ENCODE measurements at places on chromosomes 1 and 21. TPM values are rescaled to one million over a fixed set of nuclear protein-coding genes. Genes with fewer than 3 reads are reported as not detected.

- peaks cover 12% of the 10 kb centered on the region for H3K4me1 ChIP-seq
- H3K27ac ChIP-seq: no peak overlapping the region
- H3K36me3 ChIP-seq: peaks cover 98% of the 10 kb centered on the region
- no peak overlapping the region for H3K4me3 ChIP-seq
- no peaks in the 10 kb centered on the region for H3K27me3 ChIP-seq
Measured at GRCh38 chr1:43431676-43432075, 22.1 kb downstream of the HYI start.

DNA sequence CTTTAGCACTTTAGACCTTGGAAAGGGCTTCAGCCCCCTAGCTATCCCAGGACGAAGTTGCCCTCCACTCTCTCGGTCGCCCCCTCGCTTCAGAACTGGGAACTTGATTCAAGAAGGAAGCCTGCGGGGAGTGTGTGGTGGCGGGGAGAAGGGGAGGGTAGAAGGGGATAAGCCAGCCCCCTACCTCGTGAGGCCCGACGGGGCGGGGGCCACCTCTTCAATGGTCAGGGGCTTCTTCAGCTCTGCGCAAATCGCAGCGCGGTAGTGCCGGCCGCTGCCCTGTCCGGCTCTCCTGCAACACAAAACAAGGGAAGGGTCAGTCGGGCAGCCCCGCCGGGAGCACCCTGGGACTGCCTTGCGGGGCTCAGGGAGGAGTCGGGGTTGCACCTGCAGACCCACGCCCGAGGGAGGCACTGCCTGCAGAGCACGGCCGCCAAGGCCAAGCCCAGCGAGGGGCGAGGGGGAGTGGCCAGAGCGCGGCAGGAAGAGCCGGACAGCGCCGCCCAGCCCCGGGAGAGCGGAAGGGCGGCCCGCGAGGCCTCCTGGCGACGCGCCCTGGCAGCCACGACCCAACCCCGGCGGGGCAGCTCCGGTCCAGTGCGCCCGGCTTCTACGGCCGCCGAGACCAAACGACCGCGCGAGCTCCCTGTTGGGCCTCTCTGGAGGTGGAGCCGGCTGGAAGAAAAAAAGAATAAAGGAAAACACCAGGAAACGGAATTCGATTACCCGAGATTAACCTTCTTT is 56.2 kb upstream of the RASAL2 start:
- H3K36me3 ChIP-seq: no peaks in the 10 kb centered on the region
- peaks cover 11% of the 10 kb centered on the region for H3K4me1 ChIP-seq
- peak overlapping the region; percentile 83 for H3K27ac ChIP-seq
- H3K4me3 ChIP-seq: peak overlapping the region; percentile 77
- DNase-seq: peak; percentile 92

DNA sequence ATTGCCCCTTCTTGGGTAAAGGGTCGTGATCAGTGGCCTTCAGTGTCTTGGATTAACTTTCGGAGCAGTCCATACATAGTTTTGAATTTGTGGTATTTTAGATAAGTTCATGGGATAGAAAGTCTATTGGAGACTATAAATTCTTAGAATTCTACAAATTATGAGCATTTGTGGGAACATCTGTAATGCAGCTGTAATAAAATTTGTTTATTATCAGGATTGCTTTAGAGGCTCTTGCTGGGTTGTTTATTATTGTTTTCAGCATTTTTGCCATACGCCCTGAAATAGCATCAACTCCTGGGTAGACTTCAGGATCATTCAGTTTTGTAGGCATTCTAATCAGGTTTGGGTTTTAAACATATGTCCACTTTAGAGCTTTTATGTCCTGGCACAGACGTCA is 16.1 kb downstream of the LAMC1 start:
- H3K36me3 ChIP-seq: peaks cover 4% of the 10 kb centered on the region
- H3K27me3 ChIP-seq: no peaks in the 10 kb centered on the region
- peaks cover 36% of the 10 kb centered on the region for H3K4me1 ChIP-seq
- H3K4me3 ChIP-seq: no peak overlapping the region
- H3K27ac ChIP-seq: no peak overlapping the region

- no peaks in the 10 kb centered on the region for H3K27me3 ChIP-seq
- no peaks in the 10 kb centered on the region for H3K4me1 ChIP-seq
- H3K4me3 ChIP-seq: no peak overlapping the region
- no peaks in the 10 kb centered on the region for H3K36me3 ChIP-seq
- H3K27ac ChIP-seq: no peak overlapping the region
Measured at GRCh38 chr1:7366286-7366954, 404.7 kb upstream of the VAMP3 start.

DNA sequence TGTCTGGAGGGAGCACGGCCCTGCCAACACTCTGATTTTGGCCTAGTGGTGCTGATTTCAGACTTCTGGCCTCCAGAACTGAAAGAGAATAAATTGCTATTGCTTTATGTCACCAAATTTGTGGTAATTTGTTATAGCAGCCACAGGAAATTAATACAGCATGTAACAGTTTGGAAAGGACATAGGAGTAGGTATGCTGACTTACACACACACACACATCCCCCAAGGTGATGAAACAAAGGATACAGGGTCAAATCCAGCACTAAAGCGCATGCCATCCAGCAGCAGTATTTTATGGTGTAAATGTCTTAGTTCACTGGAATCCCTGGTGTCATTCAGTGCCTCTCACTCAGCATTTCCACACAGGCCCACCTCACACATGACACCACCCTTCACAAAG is 72.2 kb upstream of the MAN1A2 start:
- DNase-seq: no peak
- H3K36me3 ChIP-seq: no peaks in the 10 kb centered on the region
- H3K27ac ChIP-seq: no peak overlapping the region
- no peaks in the 10 kb centered on the region for H3K4me1 ChIP-seq

DNA sequence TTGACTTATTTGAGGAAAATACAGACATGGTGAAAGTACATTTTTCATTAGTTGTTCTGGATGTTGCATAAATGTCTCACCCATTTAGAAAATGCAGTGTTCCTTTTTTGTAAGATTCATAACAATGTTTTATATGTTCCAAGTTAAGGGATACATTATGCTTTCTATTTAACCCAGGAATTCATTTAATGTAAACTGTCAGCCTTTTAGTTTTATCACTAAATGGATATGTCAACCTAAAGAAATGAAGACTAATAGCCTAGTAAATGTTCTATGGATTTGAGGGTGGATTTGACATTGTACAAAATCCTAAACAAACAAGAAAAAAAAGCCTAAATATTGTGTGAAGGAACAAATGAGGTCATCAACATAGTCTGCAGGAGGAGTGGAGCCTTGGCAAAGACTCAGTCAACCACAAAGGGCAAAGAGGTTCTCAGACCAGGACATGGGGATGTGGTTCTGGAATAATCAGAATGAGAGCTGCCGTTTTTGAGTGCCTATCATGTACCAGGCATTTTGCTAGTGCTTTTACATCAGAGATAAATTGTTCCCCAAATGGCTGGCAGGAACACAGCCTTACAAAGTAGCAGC is 8.8 kb upstream of the INSL5 start:
- H3K4me1 ChIP-seq: no peaks in the 10 kb centered on the region
- no peak overlapping the region for H3K27ac ChIP-seq
- no peaks in the 10 kb centered on the region for H3K27me3 ChIP-seq
- H3K4me3 ChIP-seq: no peak overlapping the region

DNA sequence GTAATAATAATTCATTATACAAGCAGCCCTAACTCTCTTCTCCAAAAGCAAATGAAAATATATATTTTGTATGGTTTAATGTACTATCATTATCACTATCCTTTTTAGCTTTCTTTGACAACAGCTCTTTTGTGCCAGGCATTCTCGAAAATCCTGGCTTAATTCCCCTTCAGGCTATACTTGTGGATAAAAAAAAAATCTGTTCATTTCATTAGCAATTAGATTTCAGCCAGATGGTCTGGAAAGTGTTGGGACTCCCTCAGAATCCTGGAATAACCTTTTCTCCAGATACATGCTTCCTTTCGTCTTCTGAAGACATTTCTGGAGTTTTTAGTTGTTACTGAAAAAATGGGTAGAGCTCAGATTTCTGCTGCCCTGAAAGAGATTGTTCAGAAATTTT is 83.4 kb upstream of the PLPPR4 start:
- no peak overlapping the region for H3K27ac ChIP-seq
- no peak for DNase-seq
- no peaks in the 10 kb centered on the region for H3K4me1 ChIP-seq
- H3K36me3 ChIP-seq: no peaks in the 10 kb centered on the region
- no peak overlapping the region for H3K4me3 ChIP-seq

DNA sequence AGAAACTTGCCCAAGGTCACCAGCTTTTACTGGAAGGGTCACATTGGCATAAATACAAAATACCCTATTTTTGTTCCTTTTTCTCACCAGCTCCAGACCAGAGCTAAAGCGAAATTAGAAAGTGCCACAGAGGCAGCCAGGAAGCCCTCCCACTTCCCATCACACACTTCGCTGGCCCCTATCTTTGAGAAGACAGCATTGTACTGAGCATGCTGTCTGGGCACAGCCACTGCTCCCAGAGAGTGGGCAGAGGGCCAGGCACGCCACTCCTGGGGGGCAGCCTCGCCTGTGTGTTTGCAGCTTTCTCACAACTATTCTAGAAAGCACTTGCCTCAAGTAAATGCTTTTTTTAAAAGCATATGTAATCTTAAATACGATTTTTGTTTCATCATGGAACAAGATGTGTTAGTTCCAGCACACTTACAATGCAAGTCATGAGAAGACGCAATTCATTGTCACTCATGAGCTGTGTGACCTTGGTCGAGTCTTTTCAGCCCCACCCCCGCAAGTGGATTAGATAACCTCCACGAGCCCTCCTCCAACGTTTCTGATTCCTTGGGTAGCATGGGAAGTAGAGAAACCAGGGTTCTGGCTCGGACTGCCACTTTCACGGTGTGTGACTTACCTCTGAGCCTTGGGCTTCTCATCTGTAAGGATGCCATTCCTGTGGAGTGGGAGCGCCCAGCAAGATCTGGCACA is 25.7 kb upstream of the EPHA8 start:
- no peaks in the 10 kb centered on the region for H3K27me3 ChIP-seq
- H3K27ac ChIP-seq: no peak overlapping the region
- H3K4me3 ChIP-seq: no peak overlapping the region
- H3K36me3 ChIP-seq: no peaks in the 10 kb centered on the region

DNA sequence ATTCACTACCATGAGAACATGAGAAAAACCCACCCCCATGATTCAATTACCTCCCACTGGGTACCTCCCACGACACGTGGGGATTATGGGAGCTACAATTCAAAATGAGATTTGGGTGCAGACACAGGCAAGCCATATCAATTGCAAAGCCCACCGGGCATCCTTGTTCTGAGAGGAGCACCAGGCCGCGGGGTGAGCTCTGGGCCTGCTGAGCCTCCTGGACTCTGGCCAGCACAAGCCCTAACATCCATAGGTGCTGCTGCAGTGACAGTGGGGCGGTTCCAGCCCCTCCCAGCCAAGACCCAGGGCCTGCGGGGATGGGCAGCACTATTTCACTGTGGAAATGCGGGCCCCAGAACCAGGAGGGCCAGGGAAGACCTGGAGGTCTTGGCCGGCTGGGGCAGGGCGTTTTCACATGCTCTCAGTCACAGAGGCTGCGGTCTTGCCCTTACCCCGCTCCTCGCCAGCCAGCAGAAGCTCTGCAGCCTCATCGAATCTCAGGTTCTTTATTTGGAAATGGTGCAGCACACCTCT is 103.8 kb downstream of the PCBP3 start:
- H3K4me3 ChIP-seq: no peak overlapping the region
- no peaks in the 10 kb centered on the region for H3K36me3 ChIP-seq
- no peaks in the 10 kb centered on the region for H3K27me3 ChIP-seq
- H3K4me1 ChIP-seq: no peaks in the 10 kb centered on the region

- H3K27ac ChIP-seq: no peak overlapping the region
- no peaks in the 10 kb centered on the region for H3K36me3 ChIP-seq
- H3K4me3 ChIP-seq: no peak overlapping the region
- no peaks in the 10 kb centered on the region for H3K27me3 ChIP-seq
- DNase-seq: no peak
Measured at GRCh38 chr1:166193057-166193698, 26.4 kb upstream of the FAM78B start.

DNA sequence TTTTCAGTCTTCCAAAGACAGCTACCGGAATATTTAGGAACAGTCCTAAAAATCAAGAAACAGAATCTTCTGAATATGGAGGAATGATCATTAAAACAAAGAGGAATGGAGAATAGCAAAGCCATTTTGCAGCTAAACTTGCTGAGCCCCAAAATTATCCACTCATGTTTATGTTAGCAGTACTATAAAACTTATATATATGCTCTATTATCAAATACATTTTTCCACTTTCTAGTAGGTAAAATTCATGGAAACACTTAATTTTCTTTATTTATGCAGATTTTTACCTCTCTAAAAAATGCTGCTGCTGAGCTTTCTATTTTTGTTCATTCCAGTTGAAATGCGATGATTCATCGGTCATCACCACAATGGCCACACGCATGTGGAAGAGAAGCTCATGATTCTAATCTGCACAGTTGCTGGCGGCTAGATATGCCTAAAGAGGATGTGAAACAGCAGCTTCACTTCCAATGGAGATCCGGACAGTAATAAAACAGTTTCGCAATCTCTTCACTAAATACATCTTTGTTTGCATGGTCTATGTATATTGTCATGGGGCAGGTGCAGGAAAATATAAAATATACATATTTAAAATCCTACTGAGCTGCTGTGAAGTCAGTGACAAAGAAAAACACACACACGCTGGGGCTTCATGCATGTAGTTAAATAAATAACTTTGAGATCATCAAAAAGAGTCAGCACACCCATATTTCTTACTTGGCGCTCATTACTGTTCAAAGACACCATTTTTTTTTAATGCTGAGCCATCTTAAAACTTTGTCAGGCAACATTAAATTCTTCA is 292.2 kb downstream of the SMYD3 start:
- H3K4me1 ChIP-seq: no peaks in the 10 kb centered on the region
- DNase-seq: no peak
- no peak overlapping the region for H3K27ac ChIP-seq

- peak overlapping the region; percentile 10 for H3K27ac ChIP-seq
- no peaks in the 10 kb centered on the region for H3K27me3 ChIP-seq
- DNase-seq: no peak
- H3K36me3 ChIP-seq: no peaks in the 10 kb centered on the region
- peaks cover 20% of the 10 kb centered on the region for H3K4me1 ChIP-seq
- no peak overlapping the region for H3K4me3 ChIP-seq
Measured at GRCh38 chr1:54464477-54465146, 58.4 kb upstream of the SSBP3 start.

GRCh38 chr1:188872376-188872775 is 1605.3 kb downstream of the BRINP3 start:
- no peak overlapping the region for H3K4me3 ChIP-seq
- no peaks in the 10 kb centered on the region for H3K36me3 ChIP-seq
- H3K27me3 ChIP-seq: no peaks in the 10 kb centered on the region
- no peak for DNase-seq
- H3K4me1 ChIP-seq: no peaks in the 10 kb centered on the region
- H3K27ac ChIP-seq: no peak overlapping the region

The OR2AK2 gene
- not detected for total RNA-seq

The ZSWIM5 gene
- 3.6 TPM for total RNA-seq

DNA sequence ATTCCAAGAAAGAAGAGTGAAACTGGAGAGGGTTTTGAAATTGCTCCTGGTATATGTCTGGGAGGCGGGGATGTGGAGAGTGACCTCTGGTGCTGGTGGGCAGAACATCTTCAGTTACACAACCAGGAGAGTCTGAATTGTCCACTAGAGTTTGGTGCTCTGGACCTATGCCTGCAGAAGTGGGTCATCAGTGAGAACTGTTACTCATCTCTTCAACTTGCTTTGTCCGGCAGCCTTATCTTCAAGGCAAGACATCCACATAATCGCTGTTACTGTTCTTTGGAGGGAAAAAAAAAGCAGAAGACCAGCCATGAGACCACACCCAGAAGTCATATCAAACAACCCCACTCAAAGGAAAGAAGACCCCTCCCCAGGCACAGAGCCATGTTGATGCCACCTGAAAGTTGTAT is 14.9 kb downstream of the SH2D1B start:
- no peaks in the 10 kb centered on the region for H3K36me3 ChIP-seq
- DNase-seq: no peak
- no peaks in the 10 kb centered on the region for H3K27me3 ChIP-seq

Measured in lower lobe of right lung (tissue), 2 donors.